ENCODE measurements at places on chromosomes 1 and 21. TPM values are rescaled to one million over a fixed set of nuclear protein-coding genes. Genes with fewer than 3 reads are reported as not detected.

Gene SGIP1
- total RNA-seq: not detected

Gene KCNJ9
- not detected for total RNA-seq

Gene LIN28A
- not detected for total RNA-seq

Gene HSPA6
- total RNA-seq: 1.4 TPM
